ENCODE measurements at places on chromosomes 1 and 21.

DNA sequence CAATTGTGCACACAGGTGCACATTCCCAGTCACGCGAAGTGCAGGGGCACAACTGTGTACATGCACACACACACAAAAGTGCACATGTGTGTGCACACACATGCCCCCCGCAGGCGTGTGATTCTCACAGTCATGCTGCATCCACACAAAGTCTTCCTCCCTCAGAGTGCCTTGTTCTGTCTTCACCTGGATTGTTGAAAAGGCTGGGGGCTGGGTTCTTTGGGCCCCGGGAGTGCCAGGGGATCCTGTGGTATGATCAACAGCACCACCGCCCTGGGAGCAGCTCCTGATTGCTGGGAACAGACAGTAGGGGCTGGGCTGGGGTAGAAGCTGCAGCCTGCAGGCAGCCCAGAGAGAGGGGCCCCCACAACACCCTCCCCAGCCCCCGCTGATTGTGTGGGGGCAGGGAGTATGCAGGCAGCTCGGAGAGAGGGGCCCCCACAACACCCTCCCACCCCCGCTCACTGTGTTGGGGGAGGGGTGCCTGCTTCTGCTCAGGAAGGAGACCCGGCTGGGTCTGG is 3.4 kb downstream of the COL18A1 start:
- no peak for DNase-seq

GRCh38 chr1:200684015-200684414 is 14.3 kb upstream of the DDX59 start:
- DNase-seq = no peak

GRCh38 chr1:25629836-25630235 is 13.2 kb downstream of the MAN1C1 start:
- no peak for DNase-seq

GRCh38 chr1:15571266-15571665 is 13.6 kb downstream of the AGMAT start:
- DNase-seq = no peak

GRCh38 chr1:91278754-91279153 is 125.9 kb downstream of the HFM1 start:
- no peak for DNase-seq

- DNase-seq = no peak
Measured at GRCh38 chr1:210437781-210438180, 109.1 kb downstream of the HHAT start.

DNA sequence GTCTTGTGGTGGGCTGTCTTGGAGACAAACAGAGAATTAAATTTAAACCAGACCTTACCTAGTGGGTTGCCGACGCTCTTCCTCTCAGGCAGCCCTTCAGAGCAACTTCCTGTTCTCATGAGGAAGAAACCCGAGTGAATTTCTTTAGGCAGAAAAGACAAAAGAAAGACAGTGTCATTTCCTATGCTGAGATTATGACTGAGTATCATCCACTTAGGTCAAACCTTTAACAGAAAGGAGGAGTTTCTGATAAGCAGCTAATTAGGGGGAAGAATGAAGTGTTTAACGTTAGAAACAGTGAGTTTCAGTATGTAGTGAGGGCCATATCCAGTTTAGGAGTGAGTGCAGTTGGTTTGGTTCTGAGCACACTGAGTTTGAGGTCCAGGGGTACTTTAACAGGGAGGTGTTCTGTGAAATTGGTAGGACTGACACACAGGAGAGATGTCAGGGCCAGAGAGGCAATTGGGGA is 38.7 kb downstream of the FASLG start:
- DNase-seq = no peak

GRCh38 chr21:44934276-44934675 is 5.6 kb upstream of the SLX9 start:
- DNase-seq = no peak

GRCh38 chr1:196088541-196088940 is 519.7 kb downstream of the KCNT2 start:
- DNase-seq = no peak

- no peak for DNase-seq
Measured at GRCh38 chr1:201575912-201576311, 37.0 kb downstream of the NAV1 start.

DNA sequence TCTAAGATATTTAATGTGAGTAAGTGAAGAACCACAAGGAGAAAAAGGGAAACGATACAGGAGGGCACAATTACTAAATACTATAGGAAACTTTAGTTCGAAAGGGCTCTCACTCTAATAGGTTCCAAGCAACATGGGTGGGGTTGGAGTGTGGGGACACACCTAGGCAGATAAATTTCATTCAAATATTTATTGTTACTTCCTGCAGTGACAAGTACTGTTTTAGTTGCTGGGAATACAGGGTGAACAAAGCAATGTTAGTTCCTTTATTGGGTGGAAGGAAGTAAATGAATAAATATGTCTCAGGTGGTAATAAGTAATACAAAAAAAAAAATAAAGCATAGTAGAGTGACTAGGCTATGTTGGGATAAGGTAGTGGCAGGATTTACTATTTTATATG is 73.2 kb upstream of the B3GALT2 start:
- no peak for DNase-seq

GRCh38 chr1:54803761-54804470 is 2.8 kb upstream of the TTC22 start:
- DNase-seq = no peak

- DNase-seq = peak; percentile 90
Measured at GRCh38 chr1:16014509-16015482, 3.0 kb downstream of the HSPB7 start.

DNA sequence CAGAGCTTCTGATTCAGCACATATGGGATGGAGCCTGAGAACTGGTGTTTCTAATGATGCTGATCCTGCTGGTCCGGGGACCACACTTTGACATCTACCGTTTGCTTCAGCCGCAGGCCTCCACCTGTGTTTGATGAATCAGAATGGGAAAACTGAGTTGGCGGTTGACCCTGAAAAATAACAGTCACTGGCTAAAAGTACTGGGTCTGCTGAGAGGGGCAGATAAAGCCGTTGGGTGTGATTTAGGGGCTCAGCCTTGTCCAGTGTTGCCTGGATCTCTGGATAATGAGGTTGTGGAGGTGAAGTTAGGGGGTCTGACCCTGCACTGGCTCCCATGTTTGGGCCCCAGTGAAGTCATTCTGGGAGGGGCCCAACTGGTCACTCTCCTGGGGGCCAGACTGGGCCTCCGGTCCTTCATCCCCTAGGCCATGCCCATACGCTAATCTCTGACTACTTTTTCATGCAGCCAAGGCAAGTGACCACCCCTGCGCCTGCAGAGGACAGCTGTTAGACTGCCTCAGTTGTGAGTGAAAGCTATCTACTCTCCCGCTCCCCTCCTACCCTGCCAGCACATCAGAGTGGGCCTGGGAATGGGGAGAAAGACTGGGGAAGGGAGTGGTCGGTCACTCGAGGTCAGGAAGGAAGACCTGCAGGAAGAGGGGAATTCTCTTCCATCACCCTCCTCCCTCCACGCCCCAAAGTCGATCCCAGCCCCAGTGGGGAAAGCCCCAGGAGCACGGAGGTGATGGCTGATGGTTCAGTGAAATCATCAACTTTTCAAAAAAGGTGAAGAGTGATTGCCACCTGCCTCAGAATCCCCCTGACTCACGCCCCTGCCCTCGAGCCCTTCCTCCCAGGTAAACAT is 27.7 kb downstream of the VASH2 start:
- DNase-seq = peak; percentile 46

DNA sequence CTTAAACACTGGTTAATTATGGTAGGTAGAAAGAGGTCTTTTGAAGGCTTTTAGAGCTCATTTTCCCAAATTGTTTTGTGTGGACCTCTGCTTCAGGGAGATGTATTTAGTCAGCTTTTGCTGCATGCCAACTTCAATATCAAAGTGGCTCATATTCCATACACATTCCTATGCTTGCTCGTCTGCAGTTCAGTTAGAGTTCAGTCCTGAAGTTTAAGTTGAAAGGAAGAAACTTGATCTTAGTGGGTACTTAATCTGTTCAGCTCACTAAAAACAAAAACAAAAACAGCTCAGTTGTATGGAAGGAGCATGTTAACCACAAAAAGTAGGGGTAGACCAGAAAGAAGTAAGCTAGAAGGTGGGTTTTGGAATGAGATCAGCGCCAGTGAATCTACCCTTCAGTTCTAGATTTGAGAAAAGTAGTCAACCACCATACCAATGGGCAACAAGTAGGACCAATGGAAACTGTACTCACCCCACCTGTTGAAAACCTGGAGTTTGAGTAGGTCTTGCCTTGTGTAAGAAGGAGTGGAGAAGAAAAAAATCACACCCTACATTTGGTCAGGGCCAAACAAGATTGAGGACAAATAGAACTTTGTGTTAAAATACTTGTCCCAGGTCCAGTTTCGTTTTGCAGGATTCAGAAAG is 58.0 kb downstream of the LEPR start:
- DNase-seq = no peak

GRCh38 chr1:21541835-21542234 is 32.6 kb downstream of the ALPL start:
- no peak for DNase-seq

DNA sequence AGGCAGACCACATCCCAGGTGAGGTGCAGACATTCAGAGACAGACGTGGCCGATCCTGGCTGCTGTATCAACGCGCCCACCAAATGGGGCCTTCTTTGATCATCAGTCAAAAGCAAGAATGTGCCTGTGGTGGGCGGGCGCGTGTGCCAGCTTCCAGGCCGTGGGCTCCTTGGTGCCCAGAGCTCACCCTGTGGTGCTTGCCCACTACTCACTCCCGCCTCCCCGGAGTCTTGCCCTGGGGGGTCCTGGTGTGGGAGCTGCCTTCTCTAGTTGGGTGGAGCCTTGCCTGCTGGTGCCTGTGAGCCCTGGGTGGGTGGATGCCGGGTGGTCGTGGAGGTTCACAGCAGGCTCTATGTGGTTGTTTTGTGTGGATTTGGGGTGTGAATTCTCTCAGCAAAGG is 70.6 kb downstream of the SKI start:
- no peak for DNase-seq

DNA sequence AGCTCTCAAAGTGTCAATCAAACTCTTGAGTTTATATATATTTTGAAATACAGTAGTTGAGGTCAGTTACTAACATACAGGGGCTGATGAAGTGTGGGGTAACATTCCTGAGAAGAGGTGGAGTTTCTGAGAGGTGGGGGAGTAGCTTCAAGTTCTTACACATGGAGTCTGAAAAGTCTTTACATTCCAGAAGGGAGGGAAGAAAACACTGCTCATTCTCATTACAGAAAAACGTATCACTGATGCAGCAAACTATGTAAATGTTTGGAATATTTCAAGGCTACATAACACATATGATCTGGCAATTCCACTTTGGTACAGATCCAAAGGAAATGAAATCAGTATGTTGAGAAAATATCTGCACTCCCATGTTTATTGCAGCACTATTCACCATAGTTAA is 1065.8 kb upstream of the B3GALT2 start:
- no peak for DNase-seq

- DNase-seq = no peak
Measured at GRCh38 chr21:26925122-26925521, 41.8 kb downstream of the ADAMTS5 start.

GRCh38 chr1:62012836-62013235 is 181.8 kb upstream of the L1TD1 start:
- DNase-seq = peak; percentile 16

DNA sequence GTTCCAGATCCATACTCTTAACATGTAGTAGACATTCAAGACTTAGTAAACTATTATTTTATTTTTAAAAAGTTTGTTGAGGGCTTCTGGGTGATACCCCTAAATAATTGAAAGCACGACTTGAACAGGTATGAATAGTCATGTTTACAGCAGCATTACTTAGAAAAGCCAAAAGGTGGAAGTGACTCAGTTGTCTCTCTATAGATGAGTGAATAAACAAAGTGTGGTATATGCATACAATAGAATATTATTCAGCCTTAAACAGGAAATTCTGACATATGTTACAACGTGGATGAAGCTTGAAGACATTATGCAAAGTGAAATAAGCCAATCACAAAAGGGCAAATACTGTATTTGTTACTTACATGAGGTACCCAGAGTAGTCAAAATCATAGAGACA is 26.5 kb downstream of the TSNAX start:
- no peak for DNase-seq

GRCh38 chr1:64043976-64044375 is 159.4 kb upstream of the UBE2U start:
- no peak for DNase-seq

DNA sequence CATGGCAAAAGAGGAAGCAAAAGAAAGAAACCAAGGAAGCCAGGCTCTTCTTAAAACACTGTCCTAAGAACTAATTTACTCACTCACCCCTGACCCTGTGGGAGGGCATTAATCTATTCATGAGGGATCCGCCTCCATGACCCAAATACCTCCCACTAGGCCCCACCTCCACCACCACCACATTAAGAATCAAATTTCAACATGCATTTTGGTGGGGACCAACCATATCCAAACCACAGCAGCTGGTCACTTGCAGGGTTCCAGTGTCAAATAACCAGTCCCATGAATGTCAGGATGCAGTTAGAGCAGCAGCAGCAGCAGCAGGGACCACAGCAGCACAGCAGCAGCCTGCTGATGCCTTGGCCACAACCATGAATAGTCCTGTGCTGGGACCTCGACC is 83.8 kb downstream of the ZC3H11B start:
- no peak for DNase-seq

DNA sequence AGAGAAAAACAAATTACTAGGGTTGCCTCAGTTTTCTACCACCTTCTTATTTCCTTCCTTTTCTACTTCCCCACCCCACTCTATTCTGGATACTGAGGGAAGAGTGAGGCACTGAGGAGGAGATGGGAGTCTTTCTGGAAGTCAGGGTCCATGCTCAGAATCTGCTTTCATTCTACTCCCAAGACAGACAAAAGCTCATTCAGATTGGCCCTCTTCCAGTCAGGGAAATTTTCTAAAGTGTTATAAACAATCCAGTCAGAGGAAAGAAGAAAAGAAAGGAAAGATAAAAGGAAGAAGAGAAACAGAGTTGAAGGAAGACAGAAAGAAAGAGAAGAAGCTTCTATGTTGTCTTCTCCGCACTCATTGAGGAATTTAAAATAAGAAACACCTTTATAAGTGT is 228.6 kb downstream of the COP1 start:
- DNase-seq = no peak

DNA sequence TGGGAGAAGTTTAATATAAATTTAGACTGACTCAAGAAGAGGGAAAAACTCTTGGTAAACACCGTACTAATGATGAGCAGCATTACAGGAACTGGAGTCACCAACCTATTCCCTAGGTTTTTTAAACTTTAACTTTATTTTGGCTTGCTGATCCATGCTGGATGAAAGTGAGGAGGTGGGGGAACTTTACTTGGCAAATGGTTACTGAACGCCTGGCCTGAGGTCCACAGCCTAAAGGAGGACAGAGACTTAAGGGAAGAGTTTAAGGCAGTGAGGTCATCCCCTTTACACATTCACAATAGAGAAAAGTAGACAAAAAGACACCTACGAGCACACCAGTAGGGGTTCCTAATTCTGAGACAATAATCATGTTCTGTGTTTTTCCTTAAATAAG is 25.6 kb upstream of the A3GALT2 start:
- DNase-seq = no peak

GRCh38 chr1:223343692-223344091 is 20.3 kb downstream of the SUSD4 start:
- no peak for DNase-seq

Measured in lower leg skin (tissue), 4 donors.